Stromal cell of bone marrow (primary cell): ENCODE measurements at places on chromosomes 4 and X.

GRCh38 chr4:2714918-2715317 lies 41.2 kb downstream of the TNIP2 start:
- no peak for DNase-seq

GRCh38 chr4:47493238-47494123 lies 8.4 kb downstream of the ATP10D start:
- DNase-seq: no peak

- no peak for DNase-seq
Observed at GRCh38 chr4:137345597-137345996, 186.7 kb downstream of the PCDH18 start.

DNA sequence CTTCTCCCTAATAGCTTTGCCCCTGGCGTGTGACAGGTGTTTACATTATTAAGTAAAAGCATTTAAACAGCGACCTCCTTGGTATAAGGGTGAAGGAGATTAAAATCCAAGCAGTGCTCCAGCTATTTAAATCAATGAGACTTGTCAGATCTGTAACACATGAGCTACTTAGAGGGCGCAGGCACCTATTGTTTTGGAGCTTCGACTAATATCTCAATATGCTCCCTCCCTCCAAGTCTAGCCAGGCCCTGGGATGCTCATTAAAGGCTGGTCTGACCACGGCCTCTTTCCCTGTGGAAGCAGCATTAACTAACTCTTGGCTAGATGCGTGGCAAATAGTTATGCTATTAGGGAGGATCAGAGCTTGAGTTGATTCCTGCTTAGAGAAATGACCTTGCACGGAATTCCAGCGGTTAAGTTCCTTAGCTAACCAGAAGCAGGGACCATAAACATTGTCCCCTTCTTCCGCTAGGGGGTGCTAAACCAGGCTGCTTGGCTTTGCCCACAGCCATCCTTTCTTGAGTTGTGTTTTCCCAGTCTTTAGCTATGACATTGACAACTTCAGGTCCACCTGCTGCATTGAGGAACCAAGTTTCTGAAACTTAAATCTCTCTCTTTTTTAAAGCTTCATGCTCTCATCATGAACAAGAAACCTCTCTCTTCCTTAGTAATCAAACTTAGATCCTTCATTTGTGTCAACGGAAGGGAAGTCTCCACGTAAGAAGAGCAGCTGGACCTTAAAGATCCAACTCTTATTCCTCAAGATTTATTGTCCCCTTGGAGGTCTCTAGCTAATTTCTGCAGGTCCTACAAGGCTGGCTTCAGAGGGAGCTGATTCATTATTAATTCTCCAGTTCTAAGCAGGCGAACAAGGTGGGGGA lies 80.7 kb upstream of the IGFBP7 start:
- DNase-seq: no peak

GRCh38 chrX:115362334-115363095 lies 73.0 kb downstream of the LUZP4 start:
- no peak for DNase-seq

DNA sequence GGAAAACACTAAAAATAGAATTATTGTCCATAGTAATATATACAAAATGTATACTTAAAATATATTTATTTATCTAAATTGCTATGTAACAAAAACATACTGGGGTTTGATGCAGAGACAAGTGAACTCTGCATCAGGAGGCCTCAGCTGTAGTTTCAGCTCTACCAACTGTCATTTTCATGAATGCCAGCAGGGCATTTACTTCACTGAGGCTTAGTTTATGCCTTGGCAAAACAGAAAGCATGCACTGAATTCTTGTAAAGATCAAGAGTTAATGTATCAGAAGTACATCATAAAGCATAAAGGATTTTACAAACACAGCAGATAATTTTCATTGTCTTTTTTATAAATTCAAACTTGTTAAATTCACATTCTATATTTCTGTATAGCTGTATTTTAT lies 577.0 kb downstream of the C4orf33 start:
- DNase-seq: no peak

GRCh38 chrX:69021141-69021960 lies 143.9 kb downstream of the PJA1 start:
- no peak for DNase-seq

GRCh38 chrX:102846544-102847236 lies 90.4 kb upstream of the RAB40AL start:
- peak; percentile 28 for DNase-seq

DNA sequence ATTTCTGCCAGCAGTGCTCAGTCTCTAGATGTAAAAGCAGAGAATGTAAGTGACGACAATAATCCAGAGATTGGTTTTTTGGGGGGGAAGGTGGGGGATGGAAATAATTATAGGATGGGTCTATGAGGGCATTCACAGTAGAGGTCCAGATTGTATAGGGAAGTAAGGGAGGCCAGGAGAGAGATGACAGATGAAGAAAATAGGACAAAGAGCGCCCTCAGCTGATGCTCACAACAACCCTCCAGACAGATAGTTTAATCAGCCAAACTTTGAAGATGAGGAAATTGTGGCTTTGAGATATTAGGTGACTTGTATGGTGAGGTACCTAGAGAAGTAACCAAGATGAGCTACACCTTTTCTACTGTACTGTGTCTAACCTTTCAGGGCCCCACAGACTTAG lies 137.9 kb downstream of the MAGEB17 start:
- DNase-seq: no peak

DNA sequence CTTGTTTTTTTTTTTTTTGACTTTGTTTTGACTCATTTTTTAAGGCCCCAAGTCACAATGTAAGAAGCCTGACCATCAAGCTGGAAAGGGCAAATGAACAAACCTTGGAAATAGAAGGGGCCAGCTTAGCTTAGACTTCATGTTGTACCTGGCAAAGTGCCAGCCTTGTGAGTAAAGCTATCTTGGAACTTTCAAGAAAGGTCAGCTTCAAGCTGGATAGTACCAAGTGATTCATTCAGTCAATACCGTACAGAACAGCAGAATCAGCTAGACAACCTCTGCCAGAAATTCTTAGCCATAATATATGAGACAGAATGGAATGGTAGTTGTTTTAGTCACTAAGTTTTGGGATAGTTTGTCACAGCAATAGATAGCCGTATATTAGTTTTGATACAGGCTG lies 1492.2 kb upstream of the TENM3 start:
- no peak for DNase-seq

DNA sequence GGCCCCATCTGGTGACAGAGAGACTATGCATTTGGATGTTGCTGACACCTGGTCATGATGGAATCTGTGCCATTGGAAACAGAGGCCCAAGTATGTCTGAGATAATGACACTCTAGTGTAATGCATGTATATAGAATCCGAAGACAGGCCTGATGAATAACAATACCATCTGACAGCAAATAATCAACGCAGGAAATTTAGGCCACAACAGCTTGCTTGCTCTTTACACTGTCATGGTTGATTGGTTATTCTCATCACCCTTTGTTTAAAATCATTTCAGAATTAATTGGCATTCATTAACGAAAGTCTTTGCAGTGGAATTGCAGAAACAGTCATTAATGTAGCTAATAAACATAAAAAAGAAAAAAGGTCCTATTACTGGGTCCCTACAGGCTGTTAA lies 194.8 kb downstream of the AFF2 start:
- no peak for DNase-seq
